ENCODE measurements at places on chromosomes 3 and 15.

GRCh38 chr3:117748131-117748530, 1038.6 kb downstream of the TUSC7 start:
- DNase-seq, result no peak

DNA sequence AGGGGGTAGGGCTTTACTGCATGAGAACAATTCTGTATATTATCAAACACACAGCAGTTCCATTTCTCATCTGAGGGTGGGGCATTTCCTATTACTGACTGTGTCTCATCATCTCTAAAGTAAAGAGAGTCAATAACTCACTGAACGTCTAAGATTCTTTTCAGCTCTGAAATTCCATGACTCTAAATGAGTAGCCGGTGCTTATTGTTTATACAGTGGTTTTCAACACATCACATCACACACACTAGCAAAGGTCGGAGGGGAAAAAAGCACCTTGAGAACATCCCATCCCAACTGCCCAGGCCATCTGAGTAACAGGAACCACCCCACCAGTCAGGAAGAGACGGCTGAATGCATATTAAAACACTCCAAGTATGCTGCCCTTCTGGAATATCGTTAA, 196.0 kb downstream of the SUCLG2 start:
- DNase-seq, result no peak

DNA sequence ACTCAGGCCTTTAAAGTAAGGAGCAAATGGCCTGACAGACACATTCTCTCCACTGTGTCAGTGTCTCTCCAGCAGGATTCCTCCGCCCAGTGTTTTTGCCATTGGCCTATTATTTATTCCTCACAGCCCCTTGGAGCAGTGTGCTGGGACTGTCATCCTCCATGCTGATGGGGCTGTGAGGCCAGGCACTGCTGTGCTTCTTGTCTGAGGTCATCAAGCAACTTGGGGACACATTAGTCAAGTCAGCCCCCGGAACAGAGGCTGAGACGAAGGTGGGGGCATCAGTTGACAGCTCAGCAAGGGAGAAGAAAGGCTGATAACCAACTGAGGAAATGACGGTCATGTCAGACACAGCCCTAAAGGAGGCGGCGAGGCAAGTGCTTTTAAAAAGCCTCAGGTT, 67.4 kb downstream of the XXYLT1 start:
- DNase-seq, result no peak

DNA sequence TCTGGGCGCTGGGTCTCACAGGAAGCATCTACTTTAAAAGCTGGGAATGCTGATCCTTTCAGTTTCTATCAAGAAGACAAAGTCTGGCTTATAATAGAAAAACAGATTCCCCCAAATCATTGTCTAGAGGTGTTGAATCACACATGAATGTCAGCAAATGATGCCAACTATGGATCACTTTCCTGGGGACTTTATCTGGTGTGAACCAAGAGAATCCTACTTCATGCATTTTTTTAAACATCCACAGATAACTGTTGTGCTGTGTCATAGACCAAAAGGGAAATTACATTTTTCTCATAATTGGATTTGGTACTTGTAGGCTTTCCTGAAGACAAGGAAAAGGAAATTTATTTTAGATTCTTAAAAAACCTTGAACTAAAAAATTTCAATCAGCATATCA, 132.7 kb downstream of the CD47 start:
- no peak for DNase-seq

Measured in stimulated activated CD4-positive, alpha-beta T cell treated with anti-CD3 and anti-CD28 coated beads, Interleukin-2, amount 100 ng/mL, for 24 hours (primary cell).